ENCODE measurements at places on chromosomes 12 and 14. TPM values are rescaled to one million over a fixed set of nuclear protein-coding genes. Genes with fewer than 3 reads are reported as not detected.

The B3GNT4 gene
- not detected for total RNA-seq

The HOXC9 gene
- not detected for total RNA-seq

The STAC3 gene
- 2.9 TPM for total RNA-seq

The PPP1R13B gene
- 13.7 TPM for total RNA-seq

The CCDC196 gene
- total RNA-seq = 8.1 TPM

The KLHDC2 gene
- total RNA-seq = 41.8 TPM

The AVPR1A gene
- 57.3 TPM for total RNA-seq

The BCDIN3D gene
- 1.6 TPM for total RNA-seq

The COX8C gene
- total RNA-seq = not detected

The STON2 gene
- total RNA-seq = 5.6 TPM

The RAPGEF3 gene
- total RNA-seq = 0.81 TPM

The IFNG gene
- total RNA-seq = not detected

The CD4 gene
- 10.0 TPM for total RNA-seq

The PRKD1 gene
- total RNA-seq = 0.74 TPM

The HSPA2 gene
- 9.7 TPM for total RNA-seq

The CLEC4D gene
- 0.16 TPM for total RNA-seq

The OAS2 gene
- total RNA-seq = 13.4 TPM

The BHLHE41 gene
- 0.68 TPM for total RNA-seq

The POLE gene
- total RNA-seq = 26.0 TPM

The FAM181A gene
- total RNA-seq = not detected

The BDKRB2 gene
- total RNA-seq = 0.07 TPM

The PLBD1 gene
- total RNA-seq = 3.4 TPM

The OAS1 gene
- total RNA-seq = 22.1 TPM

The YLPM1 gene
- 18.7 TPM for total RNA-seq

The MORN3 gene
- not detected for total RNA-seq

The DNAI7 gene
- not detected for total RNA-seq

The MUCL1 gene
- total RNA-seq = not detected

The SRRM4 gene
- total RNA-seq = not detected

The HOXC12 gene
- total RNA-seq = not detected

The DENND5B gene
- total RNA-seq = 16.7 TPM

The GPR68 gene
- total RNA-seq = not detected

The PZP gene
- 66.9 TPM for total RNA-seq

The GZMB gene
- total RNA-seq = 0.80 TPM

The ADGRD1 gene
- 12.3 TPM for total RNA-seq

The LIN7A gene
- 19.7 TPM for total RNA-seq

The TPH2 gene
- not detected for total RNA-seq

The TCL1A gene
- total RNA-seq = not detected

The ADAM21 gene
- total RNA-seq = 0.12 TPM

The CALM1 gene
- total RNA-seq = 165 TPM

The SYNDIG1L gene
- not detected for total RNA-seq

The CPM gene
- total RNA-seq = 48.6 TPM

The TDRD9 gene
- total RNA-seq = 0.69 TPM

The TAS2R31 gene
- total RNA-seq = 3.2 TPM

The PGAM5 gene
- total RNA-seq = 22.7 TPM

The SLC24A4 gene
- 0.06 TPM for total RNA-seq

The ASIC1 gene
- total RNA-seq = 0.19 TPM

The PRH2 gene
- not detected for total RNA-seq

The GLIPR1 gene
- total RNA-seq = 5.0 TPM

The ATG14 gene
- 4.7 TPM for total RNA-seq

The PLEK2 gene
- total RNA-seq = 8.3 TPM
